ENCODE measurements at places on chromosomes 3 and 15.

GRCh38 chr3:105238367-105238766 is 128.3 kb upstream of the ALCAM start:
- no peak for DNase-seq

- no peak for DNase-seq
These were observed 18.5 kb upstream of the EID1 start for GRCh38 chr15:48859426-48859825.

GRCh38 chr15:73165844-73166243 is 113.6 kb downstream of the NEO1 start:
- DNase-seq, result no peak

DNA sequence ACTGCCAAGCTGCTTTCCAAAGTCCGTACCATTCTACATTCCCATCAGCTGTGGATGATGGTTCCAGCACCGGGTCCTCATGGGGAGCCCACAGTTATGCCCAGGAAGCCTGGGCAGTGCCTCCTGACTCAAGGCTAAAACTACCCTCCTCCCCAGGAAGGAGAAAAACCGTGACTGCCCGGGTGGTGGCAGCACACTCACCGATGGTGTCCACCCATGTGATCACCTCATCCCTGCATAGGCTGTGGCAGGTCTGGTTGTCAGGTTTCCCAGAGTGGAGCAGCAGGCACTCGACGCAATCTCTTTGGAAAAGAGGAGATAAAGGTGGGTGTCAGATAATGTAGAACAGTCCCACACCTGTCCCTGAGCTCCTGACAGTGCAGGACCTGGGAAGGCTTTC is 38.6 kb downstream of the UMPS start:
- no peak for DNase-seq

DNA sequence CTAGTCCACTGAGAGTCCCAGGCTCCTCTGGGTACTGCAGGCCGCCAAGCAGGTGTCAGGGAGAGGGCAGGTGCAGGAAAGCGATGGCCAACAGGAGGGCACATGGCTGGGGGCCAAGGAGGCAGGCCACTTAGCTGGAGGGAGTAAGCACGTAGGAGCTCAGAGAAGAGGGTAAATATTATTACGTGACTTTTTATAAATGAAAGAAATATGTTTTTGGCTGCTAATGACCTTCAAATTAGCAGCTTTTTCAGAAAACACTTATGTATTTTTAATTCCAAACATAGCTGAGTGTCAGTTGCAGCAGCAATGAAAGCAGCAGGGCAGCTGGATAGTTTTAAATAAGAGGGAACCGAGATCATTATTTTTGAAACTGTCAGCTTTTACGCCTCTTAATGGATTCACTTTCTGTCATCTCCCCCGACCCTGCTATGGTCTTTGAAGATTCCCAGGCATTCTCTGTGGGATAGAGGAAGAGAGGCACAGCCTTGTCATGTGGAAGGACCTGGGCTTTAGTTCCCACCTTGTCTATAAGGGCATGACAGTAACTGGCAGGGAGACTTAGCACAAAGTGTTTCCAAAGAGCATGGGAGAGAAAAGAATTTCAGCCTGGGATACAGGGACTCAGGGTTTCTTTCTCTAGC is 477.1 kb downstream of the EPHB1 start:
- DNase-seq, result no peak

DNA sequence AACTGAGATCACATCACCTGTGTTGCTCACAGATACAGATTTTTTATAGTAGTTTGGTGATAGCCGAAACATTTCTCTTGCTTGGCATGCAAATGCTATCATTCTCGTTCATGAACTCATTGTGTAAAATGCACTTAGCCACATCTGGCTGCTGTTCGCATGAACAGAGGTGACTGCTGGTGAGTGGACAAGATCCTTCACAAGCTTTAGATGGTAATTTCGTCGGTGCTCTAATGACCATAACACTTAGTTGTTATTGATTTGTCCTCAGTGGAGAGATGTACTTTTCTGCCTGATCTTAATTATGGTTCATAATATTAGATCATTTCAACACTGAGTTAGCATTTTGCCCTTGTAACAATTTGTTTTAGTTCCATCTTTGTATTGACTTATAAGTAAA is 13.8 kb downstream of the LRRN1 start:
- DNase-seq, result no peak

GRCh38 chr3:98099848-98100247 is 12.9 kb downstream of the OR5AC2 start:
- DNase-seq, result no peak

- DNase-seq, result no peak
These were observed 16.4 kb downstream of the APBA2 start for GRCh38 chr15:28901987-28902745.

GRCh38 chr15:49848807-49849206 is 228.0 kb downstream of the DTWD1 start:
- DNase-seq, result no peak

DNA sequence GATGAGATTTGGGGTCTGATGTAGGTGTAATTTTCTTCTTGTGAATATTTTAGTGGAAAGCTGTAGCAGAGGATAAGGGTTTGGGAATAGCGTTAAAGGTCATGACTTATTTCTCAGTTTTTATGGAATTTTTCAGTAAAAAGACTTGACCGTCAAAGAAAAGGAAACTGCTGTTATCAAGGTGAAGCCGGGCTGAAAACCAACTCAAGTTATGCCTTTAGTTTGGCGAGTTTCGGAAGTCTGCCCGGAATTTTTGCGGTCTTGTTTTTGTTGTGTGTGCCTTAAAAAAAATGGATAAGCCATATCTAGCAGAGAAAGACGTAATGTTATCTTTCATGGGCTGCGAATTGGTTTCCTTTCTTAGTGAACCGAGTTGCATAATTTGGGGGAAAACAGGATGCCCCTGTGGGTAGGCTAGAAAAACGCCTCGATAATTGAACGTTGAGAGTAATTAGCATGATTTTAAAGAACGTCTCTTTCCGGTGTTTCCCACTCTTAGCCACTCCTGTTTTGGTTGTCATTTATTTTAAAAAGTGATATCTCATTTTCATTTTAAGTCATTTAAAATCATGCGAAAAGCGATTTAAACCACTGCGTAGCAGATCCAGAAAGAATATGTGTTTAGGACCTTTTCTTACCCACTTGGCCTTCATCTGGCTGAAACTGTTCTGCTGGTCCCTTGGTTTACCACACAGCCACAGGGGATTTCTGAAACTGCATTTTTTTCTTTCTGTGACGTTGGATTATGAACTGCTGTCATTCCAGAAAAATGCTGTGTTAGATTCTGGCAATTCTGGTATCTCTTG is 1.1 kb downstream of the NFKBIZ start:
- DNase-seq, result no peak

- no peak for DNase-seq
These were observed 32.8 kb downstream of the TMEM212 start for GRCh38 chr3:171875923-171876412.

- no peak for DNase-seq
These were observed 63.6 kb downstream of the CLDN1 start for GRCh38 chr3:190258634-190259033.

DNA sequence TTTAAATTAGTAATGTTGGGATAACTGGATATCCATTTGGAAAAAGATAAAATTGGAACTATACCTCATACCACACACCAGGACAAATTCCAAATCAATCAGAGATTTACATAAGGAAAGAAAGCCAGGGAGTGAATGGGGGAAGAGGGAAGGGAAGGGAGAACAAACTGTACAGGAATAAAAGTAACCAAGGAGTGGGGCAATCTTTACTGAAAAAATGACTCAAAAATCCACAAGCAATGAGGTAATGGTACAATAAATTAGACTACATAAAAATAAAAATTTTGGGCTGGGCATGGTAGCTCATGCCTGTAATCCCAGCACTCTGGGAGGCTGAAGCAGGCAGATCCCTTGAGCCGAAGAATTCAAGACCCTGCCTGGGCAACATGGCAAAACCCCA is 82.6 kb downstream of the MLH1 start:
- no peak for DNase-seq

DNA sequence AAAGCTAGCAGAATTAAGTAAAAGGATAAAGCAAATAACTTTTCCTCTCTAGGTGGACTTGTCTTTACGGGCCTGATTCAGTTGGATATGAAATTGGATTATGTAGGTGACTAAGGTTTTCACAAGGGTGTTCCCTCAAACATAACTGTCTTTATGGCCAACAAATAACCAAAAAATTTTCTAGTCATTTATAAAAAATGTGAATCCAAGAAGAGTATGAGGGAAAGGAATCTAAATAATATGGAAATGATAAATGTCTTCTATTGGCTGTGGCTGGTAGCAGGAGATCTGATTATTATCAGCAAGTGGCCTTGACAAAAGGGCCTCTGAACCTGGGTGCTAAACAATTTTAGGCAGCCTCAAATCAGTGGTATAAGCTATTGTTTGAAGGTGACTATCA is 594.0 kb upstream of the UBE2E2 start:
- DNase-seq, result no peak

DNA sequence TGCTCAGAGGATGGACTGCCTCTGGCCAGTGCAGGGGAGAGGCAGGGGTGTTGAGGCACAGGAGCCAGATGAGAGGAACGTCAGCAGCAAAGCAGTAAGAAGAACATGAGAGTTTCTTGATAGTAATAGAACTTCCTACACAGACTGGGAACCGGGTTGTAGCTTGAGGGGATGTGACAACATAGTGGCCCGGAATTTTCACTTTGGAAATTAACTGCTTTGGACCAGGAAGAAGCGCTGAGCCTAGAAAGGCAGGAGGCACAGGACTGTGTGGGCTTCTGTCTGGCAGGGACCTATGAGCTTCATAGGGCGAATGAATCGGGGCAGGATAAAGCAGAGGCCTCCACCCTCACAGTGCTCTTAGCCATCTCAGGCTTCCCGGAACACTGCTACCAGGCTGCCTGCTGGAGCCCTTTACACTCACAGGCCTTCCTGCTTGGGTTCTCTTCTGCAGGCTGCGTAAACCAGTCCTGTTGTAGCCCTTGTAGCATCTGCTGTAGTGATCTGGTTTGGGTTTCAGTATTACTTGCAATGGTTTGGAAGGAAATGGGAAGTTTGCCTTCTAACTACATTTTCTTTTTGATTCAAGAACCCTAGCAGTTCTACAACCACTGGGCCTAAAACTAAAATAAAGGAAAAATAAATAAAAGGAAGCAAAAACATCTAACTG is 3.3 kb upstream of the ADPGK start:
- DNase-seq, result peak; percentile 19

DNA sequence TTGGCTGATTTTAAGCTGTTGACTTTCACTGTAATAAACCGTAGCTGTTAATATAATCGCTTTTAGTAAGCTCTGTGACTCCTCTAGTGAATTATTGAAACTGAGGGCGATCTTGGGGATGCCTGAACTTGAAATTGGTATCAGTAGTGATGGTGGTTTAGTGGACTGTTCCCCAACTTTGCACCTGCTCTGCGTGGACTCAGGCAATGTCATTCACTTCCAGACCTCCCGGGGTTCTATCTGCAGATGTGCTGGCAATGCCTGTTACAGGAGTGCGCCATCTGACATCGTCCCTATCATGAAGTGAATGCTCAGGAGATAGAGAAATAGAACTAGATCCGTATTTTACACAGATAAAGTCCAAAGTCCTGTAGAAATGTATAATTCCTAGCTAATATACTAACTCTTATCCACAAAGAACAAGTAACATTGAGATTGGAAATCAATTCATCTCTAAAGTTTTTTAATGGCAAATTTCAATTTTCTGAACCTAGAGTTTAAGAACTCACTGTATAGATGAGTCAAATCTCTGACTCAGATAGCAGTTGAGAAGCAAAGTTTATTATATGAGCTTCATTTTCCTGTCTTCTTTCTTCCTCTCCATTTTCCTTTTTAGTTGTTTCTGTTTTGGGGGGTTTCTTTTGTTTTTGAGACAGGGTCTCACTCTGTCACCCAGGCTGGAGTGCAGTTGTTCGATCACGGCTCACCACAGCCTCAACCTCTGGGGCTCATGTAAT is 51.8 kb downstream of the HEG1 start:
- DNase-seq, result no peak

DNA sequence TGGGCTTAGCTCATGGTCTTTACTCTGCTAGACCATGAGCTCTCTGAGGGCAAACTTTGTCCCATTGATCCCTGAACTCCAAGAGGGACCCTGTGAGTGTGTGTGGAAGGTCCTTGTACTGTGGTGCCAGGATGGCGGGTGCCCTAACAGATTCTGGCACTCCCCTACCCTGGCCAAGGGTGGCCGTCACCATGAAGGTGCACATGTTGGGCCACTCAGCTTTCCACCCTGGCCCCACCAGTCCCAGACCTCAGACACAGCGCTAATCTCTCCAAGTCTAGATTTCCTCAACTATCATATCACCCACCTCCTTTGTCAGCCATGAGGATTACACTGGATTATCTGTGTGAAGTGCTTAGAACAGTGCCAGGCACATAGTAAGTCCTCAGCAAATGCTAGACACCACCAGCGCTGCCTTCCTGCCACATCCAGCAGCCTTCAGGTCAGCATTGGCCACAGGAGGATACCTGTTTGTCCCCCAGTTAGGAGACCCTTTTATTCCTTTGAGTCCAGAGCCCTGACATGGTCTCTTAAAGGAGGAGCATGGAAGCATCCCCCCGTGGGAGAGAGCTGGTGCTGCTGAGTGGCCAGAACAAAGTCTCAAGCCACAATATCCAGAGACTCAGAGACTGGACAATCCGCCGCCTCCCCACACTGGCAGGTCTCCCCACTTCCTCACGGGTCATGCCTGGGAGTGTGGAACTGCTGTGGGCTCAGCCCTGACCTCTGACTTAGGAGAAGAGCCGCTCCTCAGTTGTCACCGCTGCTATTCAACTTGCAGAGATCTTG is 44.5 kb upstream of the SLCO2A1 start:
- no peak for DNase-seq

DNA sequence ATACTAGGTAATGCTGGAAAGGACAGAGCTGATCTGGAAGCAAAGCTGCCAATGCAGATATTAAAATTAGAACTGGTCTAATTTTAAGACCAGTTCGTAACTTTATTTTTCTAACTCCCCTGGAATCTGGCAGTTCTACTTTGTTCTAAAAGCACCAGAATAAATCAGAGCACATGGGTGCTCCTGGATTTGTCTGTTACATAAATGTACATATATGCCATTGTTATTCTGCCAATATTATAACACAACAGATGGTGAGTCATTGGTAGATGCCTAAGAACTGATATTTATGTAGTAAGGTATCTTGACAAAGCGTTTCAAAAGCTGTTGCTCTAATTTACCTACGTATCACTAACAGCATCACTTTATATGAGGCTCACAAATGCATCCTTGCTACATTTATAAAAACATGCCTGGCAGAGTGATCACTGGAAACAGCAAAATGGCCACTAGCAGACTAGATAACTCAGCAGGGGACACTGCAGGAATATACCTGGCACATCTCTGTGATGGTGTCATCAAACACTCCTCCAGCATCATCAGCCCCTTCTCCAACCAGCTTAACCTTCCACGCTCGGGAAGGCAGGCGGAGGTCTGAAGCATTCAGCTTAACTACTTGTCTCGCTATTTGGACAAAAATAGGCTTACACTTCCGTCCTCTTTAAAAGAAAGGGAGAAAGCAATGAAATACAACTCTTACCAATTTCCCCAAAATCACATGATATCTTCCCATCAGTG is 26.2 kb downstream of the FBXL22 start:
- DNase-seq, result no peak

All from GM12864 (cell line).